Kidney capillary endothelial cell (primary cell): ENCODE measurements at places on chromosomes 6 and 20.

GRCh38 chr6:110688661-110689268 lies 126.5 kb downstream of the CDK19 start:
- no peak for DNase-seq

GRCh38 chr6:84921891-84922290 lies 157.5 kb upstream of the TBX18 start:
- no peak for DNase-seq

- no peak for DNase-seq
These were observed 313.2 kb upstream of the JARID2 start for GRCh38 chr6:14932485-14933182.

- DNase-seq: no peak
These were observed 52.7 kb downstream of the RPP21 start for GRCh38 chr6:30397697-30398096.

DNA sequence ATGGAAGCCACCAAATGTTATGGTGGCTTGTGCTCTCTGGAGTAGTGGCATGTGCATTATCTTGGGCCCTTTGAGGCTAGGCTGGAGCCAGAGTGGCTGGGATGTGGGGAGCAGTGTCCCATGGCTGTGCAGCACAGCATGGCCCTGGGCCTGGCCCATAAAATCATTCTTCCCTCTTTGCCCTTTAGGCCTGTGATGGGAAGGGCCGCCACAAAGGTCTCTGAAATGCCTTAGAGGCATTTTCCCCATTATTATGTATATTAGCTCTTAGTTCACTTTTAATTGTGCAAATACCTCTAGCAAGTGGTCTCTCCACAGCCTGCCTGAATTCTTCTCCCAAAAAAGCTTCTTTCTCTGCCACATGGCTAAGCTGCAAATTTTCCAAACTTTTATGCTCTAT lies 297.3 kb upstream of the IRAK1BP1 start:
- no peak for DNase-seq

DNA sequence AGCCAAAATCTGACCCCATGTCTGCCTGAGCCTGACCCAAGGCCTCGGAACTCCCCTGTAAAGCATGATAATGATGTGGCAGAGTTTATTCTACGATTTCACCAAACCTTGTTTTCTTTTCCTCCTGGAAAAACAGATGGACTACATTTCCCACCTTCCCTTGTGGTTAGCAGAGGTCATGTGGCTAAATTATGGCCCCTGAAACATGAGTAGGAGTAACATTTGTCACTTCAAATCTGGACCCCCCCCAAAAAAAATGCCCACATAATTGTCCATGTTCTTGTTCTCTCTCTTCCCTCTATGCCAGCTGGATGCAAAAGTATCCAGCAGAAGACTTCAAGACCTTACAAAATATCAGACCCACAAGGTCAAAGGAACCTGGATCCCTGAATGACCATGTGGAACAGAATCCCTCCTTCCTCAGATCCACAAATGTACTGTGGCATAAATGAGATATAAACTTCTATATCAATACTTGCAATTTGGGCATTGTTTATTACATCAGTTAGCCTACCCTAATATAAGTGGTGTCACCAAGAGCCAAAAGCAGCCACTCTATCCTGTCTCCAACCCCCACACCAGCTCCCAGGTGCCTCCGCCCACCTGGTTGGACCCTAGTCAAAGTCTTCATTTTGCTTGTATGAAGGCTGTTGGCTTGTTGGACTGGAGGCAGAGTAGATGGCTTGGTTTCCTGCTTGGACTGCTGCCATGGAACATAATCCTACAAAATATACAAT lies 1.4 kb downstream of the C20orf96 start:
- no peak for DNase-seq

DNA sequence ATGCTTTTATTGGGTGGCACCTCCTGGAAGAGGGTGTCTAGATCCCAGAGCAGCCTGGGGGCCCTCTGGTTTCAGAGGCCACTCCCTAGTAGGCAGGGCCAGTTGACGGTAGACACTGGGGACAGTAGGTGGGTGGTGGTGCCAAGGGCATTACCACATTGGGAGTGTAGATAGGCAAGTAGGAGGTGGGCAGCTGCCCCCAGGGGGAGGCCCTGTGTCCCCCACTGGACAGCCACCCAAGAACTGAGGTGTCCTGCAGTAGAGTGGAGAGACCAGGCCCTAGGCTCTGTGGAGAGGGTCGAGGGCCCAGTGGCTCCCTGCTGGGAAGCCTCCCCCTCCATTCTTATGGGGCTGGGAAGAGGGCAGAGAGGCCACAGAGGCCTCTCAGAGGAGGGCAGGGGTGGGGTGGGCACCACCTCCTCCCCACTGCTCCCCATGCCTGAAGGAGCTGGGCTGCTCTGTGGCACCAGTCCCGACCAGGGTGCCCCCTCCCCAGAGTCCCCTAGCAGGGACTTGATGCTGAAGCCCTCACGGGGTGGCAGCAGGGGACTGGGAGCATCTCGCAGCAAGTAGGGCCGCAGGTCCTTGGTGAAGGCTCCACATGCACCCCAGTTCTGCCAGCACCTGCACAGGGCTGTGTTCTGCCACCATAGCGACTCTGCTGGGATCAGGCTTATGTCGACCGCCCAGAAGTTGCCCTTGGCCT lies 305.0 kb upstream of the KCNQ5 start:
- no peak for DNase-seq

DNA sequence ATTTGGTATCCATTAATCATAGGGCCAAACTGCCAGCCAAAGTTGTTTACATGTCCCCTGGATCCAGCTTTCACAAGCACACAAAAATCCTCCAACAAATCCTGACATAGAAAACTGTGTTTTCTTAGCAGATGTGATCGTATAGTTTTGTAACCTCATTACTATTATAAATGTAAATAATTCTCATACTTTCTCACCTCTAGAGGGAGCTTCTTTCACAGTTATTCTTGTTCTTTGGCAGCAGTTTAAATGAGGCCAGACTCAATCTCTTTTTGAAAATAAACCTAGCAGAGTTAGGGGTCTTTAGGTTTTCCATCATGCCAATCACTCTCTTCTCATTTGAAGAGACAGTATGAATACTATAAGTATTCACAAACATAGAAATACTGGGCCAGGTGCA lies 17.0 kb upstream of the ZNF318 start:
- no peak for DNase-seq

DNA sequence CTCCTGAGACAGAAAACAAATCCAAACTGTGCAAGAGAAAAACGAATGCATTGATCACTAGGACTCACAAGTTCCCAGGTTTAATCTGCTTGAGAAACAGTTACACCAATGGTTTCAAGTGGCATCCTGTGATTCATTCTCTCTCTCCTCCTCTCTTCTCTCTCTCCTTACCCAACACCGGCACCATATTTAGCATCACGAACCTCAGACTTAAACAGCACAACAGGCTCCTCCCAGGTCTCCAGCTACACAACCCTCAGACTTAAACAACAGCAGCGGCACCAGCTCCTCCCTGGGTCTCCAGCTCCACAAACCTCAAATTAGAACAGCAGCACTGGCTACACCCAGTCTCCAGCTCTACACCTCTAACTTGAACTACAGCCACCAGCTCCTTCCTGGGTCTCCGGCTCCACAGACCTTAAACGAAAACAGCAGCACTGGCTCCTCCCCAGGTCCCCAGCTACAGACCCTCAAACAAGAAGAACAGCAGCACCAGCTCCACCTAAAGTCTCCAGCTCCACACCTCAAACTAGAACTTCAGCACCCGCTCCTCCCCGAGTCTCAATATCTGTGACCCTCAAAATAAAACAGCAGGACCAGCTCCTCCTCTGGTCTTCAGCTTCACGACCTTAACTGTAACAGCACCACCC lies 355.9 kb downstream of the PREX1 start:
- DNase-seq: no peak

DNA sequence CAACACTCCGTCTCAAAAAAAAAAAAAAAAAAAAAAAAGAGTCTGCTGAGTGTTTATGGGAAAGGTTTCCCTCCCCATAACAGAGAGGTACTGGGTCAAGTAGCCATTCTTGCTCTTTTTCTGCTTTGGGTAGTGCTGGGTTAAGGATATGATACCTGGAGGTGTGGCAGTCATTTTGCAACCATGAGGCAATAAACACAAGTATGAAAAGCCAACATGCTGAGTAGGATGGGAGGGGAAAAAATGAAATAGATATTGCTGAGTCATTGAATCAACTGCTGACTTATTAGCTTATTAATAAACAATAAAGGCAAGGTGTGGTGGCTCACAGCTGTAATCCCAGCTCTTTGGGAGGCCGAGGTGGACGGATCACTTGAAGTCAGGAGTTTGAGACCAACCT lies 2.3 kb upstream of the TOMM34 start:
- no peak for DNase-seq

DNA sequence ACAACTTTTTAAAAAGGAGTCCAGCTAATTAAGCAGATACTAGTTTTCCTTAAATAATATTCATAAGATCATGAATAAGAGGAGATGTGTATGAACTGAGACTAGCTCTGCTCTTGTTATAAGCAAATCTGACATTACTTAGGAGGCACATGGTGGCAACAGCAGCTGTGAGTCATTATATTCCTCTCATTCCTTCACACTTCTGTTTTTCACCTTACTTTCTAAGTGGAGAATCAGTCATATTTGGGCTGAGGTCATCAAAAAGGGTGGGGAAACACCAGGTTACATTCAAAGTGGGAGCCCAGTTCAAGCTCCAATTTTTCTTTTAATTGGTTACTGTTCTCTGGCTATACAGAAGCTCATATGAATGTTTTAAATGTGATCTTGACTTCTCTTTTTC lies 6.0 kb upstream of the RIPPLY2 start:
- no peak for DNase-seq

GRCh38 chr6:127821431-127821830 lies 79.4 kb downstream of the THEMIS start:
- DNase-seq: no peak

DNA sequence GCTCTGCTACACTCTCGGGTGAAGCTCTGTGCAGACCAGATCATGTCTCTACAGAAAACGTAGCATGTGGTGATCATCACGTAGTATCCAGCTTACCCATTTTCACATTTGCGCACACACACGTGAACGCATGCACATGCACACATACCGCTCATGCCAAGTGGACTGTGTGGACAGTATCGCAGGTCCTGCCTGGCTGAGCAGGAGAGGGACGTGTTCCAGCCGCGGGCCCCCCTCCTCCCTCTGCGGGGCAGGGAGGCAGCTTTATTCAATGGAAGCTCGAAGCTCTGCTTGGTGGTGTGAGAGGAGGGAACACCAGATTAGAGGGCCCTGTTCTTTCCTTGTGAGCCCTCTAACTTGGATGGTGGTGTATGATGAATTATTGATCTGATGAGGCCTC lies 51.1 kb downstream of the CDH26 start:
- no peak for DNase-seq

DNA sequence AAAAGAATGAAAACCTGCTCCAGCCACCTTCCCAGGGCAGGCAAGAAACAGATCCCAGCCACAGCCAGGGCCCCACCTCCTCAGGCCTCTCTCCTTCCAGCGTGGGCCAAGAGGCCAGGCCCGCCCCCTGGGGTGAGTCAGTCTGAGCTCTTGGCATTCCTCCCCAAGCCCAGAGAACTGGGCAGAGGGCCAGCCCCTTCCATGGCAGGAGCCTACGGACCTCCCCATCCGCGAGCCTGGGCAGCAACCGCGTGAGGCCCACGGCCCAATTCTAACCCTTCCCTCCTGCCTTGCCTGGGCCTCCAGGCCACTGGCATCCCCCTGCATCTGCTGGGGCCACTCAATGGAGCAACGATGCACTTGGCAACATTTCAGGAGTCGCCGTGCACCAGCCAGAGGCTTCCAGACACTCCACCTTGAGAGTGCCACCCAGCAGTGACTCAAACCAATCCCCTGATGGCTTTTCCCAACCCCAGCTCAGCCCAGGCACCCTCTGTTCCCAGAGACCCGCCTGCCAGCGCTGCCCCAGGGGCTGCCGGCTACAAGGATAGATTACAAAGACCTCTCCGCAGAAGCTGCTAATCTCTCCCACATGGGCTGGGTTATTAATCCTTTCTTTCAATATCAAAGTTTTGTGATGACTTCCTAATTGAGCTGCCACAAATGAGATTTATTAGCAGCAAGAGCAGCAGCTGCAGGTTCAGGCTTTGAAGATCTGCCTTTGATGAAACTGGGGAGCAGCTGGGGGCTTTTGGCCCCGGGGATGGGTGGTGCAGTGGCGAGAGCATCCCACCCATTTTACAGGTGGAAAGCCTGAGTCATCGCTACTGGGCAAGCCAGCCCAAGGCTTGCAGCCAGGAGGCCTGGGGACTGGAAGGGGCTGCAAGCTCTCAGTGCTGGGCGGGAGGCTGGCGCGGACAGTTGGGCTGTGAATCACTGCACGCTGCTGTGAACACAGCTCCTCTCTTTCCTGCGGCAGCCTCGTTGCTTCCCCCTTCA lies 85.7 kb downstream of the NFATC2 start:
- peak; percentile 90 for DNase-seq

GRCh38 chr6:110341663-110342596 lies 16.2 kb downstream of the METTL24 start:
- DNase-seq: no peak

GRCh38 chr6:134221250-134221649 lies 96.7 kb downstream of the SGK1 start:
- no peak for DNase-seq

- DNase-seq: no peak
These were observed 15.0 kb upstream of the TRAM2 start for GRCh38 chr6:52591832-52592231.

DNA sequence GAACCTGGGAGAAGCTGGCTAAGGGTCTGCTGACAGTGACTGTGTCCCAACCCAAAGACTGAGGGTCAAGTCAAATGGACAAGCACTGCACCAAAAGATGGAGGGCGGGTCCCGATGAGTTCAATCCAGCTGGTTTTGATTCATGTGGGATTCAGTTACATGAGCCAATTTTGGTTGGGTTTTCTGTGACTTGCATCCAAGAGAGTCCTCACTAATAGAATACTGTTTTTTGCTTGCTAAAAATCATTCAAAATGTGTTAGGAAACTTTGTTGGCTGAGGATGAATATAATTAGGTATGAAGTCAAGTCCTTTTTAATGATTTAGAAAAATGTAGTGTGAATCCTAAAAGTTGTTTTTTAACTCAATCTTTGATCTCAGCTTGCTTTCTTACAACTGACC lies 323.8 kb upstream of the NOX3 start:
- DNase-seq: no peak

DNA sequence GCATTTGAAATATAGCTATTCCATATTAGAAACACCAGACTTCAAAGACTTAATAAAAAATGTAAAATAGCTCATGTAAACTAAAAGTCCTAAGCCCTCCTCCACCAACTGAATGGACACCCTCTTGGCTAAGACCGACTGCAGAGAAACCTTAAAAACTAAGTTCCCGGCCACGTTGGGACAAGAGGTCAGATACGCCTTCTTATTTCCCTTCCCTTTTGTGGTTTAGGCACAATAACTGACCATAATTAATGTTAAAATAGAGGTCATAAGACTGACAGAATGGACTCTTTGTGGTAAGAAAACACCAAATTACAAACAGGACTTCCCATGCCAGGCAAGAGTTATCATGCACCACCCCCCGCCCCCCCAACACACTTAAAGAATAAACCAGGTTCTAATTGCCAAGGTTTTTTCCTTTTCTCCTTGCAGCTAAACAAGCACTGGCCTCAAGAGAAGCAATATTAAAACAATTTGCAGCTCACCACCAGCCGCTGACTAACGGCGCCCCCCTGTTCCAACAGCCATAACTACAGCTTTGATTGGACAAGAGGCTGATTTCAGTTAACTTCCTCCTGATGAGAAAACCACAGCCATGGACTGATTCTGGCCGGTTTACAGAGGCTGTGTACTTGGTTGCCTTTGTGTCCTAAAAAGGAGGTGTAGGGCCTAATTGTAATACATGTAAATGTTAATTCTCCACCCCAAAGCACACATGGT lies 10.7 kb upstream of the LAMP5 start:
- DNase-seq: no peak

GRCh38 chr6:138267971-138268895 lies 49.9 kb upstream of the PBOV1 start:
- no peak for DNase-seq
